Activated CD8-positive, alpha-beta memory T cell treated with anti-CD3 and anti-CD28 coated beads for 48 hours (primary cell): ENCODE measurements at places on chromosomes 13 and 19.

- no peak for DNase-seq
Observed at GRCh38 chr19:17307876-17308377, 1.4 kb upstream of the DDA1 start.

- no peak for DNase-seq
Observed at GRCh38 chr19:5136073-5136855, 167.4 kb downstream of the KDM4B start.

- DNase-seq = no peak
Observed at GRCh38 chr19:16442386-16443276, 29.1 kb downstream of the EPS15L1 start.

DNA sequence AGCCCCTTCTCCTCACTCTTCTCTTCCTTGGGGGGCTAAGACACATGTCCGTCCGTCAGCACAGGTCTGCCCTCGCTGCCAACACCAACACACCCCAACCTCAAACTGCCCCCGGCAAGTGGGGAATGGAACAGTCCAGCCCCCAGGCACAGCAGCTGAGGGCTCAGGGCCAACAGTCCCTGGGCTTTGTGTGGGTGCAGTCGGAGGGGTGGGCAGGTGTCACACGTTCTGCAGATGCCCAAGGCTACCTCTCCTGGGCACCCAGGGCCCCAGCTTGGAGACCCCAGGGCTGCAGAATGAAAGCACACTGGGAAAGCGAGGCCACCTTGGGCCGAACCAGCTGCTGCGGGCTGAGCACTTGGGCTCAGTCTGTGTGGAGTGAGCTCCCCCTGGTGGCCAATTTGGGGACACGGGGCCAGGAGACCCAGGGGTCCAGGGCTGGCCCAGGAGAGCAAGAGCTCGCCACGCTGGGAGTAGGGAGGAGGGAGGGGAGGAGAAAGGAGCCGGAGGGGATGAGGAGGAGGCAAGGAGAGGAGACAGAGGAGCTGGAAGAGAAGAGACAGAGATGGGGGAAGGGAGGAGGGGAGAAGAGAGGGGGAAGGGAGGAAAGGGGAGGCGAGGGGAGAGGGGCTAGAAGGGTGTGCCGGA is 14.0 kb upstream of the ATP8B3 start:
- peak; percentile 49 for DNase-seq

GRCh38 chr13:75329723-75330122 is 152.2 kb downstream of the TBC1D4 start:
- DNase-seq = no peak

GRCh38 chr19:4815426-4816201 is 15.9 kb downstream of the TICAM1 start:
- no peak for DNase-seq

- no peak for DNase-seq
Observed at GRCh38 chr19:4966591-4966990, 2.3 kb upstream of the KDM4B start.

- no peak for DNase-seq
Observed at GRCh38 chr19:40257096-40257517, 28.0 kb downstream of the AKT2 start.

- no peak for DNase-seq
Observed at GRCh38 chr13:43991773-43992201, 112.1 kb downstream of the LACC1 start.

GRCh38 chr13:88675347-88675996 is 1004.3 kb downstream of the SLITRK5 start:
- no peak for DNase-seq

DNA sequence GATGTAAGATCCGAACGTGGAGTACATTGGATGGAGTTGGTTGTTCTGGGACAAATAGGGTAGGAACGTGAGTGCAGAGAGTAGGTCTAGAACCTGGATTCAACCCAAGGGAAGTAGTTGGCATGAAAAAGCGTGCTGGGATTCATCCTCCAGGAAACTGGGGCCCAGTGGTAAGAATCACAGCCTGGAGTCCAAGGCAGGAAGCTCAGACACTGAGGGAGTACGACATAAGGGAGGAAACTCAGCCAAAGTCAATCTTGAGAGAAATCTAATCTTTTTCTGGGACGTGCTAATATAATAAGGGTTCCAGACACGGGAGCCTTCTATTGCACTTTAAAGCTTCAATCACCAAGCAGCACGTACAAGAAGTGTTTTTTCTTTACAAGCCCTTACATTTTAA is 46.4 kb downstream of the DLEU7 start:
- no peak for DNase-seq

DNA sequence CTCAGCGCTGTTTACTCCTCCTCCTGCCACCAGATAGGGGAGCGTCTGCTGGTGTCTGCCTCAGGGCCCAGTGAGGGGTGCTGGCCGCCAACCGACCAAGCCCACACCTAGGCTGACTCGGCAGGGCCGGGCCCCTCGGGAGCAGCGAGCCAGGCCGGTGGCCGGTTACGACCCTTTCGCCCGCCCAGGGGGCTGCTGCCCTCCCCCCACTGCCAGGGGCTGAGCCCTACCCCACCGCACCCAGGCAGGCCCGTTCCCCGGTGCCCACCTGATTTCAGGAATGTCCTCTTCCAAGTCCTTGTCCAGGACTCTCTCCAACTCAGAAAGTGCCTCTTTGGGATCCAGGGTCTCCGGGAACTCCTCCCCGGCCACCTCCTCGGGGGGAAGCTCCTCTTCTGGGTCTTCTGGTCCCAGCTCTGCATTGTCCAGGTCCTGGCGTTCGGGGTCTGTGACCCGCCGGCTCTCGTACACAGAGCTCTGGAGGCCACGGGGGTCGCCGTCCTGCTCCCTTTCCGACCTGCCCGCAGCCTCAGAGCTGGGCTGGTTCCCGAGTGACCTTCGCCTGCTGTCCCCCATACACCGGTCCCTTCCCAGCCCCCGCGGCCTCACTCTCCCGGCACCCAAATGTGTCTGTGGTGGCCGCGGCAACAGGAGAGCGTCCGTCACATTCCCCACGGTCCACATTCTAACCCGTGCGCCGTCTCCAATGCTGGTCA is 31.0 kb upstream of the MIER2 start:
- no peak for DNase-seq

DNA sequence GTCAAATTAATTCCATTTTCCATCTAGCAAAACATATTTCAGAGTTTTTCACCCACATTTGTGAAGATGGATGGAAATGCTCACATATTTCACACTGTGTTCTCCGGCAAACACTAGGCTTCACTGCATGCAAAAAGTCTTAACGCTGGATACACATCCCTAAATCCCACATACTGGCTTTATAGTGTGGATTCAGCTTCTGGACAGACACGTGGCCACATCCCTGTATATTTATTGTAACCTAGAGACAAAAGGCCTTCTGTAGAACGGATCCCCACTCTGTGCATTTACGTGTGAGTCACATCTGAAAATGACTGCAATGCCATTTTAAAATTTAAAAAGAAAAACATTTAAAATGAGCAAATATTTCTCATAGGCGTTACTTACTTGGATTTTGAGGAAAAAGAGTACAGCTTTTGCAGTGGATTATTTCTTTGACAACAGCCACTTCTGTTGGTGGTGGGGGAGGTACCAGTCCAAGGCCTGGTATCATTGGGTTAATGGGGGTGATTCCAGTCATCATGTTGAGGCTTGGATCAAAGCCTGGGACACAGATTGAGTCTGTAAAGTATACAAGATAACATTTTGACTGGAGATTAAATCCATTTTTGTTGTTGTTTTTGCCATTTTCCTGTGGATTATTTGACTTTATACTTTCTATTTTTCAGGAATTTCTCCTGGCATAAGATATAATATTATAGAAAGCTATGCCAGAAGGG is 337.7 kb downstream of the DNAJC15 start:
- DNase-seq = no peak

- no peak for DNase-seq
Observed at GRCh38 chr19:50500753-50501151, 10.2 kb downstream of the JOSD2 start.

DNA sequence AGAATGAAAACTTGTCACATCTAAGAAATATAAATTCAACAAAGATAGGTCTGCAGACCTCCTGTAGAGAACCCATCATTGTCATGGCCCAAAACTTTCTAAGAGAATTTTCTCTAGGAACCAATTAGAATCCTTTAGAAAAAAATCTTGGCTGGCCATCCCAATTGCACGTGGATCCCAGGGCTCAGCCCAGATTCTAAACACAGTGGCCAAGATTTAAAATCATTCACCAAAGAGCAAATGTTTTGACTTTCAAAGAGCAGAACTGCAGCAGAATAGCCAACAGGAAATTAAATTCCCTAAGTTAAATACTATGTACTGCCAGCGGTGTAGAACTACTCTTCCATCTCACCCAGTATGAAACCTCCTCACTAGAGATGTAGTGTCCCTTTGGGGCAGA is 21.3 kb downstream of the IPO5 start:
- no peak for DNase-seq

DNA sequence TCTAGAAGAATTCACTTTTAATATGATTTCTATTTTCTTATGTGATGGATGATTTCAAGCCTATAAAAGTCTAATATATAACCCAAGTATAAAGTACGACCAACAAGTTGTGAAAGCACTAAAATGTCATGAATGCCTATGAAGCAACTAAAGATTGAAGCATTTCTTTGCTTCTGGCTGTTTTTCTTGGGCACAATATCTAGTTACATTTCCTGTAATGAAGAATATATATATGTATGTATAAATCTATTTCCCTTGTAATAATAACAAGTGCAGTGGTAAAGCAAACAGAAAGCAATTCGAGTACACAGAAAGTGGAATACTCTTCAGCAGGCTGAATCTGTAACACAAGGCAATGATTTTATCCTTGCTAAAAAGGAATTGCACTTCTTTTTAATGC is 5.4 kb downstream of the PCDH20 start:
- DNase-seq = no peak

DNA sequence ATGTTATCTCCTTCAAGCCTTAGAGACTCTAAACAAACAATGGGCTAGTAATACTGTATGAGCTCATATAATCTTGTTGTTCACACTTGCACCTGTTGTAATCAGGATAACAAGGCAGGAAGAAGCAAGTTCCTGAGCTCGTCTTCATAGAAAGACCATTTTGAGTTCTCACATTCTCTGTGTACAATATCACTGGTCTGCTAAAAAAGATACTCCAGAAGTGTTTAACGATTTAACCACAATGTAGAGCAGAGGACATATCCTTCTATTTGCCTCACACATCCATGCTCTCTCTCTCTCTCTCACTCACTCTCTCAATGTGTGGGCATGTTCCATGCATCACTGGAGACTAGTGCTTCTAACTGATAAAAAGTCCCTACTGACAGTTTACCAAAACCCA is 122.9 kb downstream of the MIPEP start:
- no peak for DNase-seq

- no peak for DNase-seq
Observed at GRCh38 chr13:28610996-28611395, 47.9 kb upstream of the POMP start.

DNA sequence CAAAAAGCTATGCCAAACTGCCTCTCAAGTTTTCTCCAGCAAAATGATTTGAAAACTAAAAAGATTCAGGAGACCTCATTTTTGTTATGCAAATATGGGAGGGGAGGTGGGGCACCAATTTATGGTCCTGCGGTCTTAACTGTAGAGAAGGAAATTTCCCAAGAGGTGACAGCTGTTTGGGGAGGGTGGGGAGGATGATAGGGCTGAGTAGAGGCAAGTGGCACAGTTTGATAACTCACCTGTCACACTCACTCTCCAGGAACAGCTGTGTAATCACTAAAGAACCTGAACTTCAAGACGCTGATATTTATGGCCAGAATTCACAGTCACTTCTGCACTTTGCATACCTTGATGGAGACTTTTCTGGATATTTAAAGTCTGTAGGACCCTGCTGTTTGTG is 232.9 kb upstream of the STARD13 start:
- no peak for DNase-seq

DNA sequence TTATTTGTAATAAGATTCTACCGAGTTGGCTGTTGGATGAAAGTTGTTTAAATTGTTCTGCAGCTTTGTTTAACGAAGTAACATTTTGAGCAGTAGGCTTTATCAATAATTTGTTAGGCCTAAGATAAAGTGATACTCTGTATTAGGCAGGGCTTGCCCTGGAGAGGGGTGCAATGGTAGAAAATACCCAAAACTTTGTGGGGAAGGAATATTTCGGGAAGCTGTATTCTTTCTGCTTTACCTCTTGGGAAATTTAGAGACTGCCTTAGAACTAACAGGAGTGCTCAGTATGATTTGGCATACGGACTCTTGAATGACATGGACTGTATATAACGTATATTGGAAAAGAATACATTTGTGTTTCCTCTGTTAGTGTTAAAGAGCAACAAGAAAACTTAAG is 2.5 kb downstream of the PDS5B start:
- no peak for DNase-seq

GRCh38 chr19:7819337-7819736 is 10.7 kb upstream of the EVI5L start:
- DNase-seq = no peak

- DNase-seq = no peak
Observed at GRCh38 chr19:1284979-1285736, 515 bp upstream of the EFNA2 start.

GRCh38 chr19:48490981-48491792 is 20.4 kb downstream of the LMTK3 start:
- DNase-seq = no peak

DNA sequence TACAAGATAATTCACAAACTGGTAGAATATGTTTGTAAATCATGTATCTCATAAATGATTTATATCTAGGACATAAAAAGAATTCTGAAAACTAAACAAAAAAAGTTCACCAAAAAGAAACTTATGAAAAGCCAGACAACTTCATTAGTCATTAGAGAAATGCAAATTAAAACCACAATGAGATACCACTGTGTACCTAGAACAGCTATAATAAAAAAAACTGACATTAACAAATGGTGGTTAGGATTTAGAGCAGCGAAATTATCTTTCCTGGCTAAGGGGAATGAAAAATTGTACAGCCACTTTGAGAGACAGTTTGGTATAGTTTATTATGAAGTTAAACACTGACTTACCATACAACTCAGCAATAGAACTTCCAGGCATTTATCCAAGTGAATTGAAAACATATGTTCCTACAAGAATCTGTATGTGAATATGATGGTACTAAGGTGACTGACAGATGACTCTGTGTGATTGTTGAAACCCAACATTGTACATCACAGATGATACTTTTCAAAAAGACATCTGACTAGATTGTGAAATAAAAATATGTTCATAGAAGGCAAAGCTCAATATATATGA is 41.8 kb downstream of the UGGT2 start:
- no peak for DNase-seq

DNA sequence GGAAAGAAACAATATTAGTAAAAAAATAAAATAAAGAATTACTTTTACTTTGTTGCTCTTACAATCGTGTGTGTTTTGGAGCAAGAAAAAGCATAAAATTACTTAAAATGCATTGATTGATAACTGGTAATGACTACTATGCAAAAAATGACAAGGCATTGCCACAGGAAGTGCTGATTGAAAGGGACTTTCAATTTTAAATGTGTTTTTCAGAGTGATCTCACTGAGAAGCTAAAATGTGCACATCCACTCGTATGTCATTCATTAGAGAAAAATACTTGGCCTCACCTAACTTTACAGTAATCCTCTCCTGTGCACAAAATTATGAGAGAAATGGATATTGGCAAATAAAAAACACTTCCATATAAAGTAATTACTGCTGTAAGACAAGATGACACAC is 934.9 kb downstream of the SLITRK6 start:
- DNase-seq = no peak
